ENCODE measurements at places on chromosomes 7 and 10.

- DNase-seq = no peak
Measured at GRCh38 chr7:6640246-6640721, 3.2 kb downstream of the ZNF316 start.

DNA sequence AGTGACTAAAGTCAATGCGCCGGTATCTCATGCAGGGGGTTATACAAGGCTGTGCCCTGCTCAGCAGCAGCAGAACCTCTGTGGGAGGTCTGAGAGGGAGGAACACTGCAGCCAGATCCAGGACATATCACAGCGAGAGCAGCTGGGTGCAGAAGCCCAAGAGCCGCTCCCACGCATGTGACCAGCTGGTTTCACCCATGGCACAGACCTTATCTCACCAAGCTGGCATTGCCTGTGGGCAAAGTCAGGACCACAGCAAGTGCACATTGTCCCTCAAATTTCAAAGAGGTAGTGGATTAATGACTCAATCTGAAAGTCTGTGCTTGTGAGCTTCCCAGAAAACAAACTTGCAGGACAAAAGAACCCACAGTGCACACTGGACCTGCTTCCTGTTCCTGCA is 31.6 kb upstream of the AKR1C1 start:
- no peak for DNase-seq

GRCh38 chr10:90885176-90885575 is 13.4 kb downstream of the RPP30 start:
- no peak for DNase-seq

GRCh38 chr10:122296363-122297120 is 25.4 kb downstream of the BTBD16 start:
- no peak for DNase-seq

GRCh38 chr10:44962870-44963738 is 3.5 kb downstream of the RASSF4 start:
- DNase-seq = no peak

- no peak for DNase-seq
Measured at GRCh38 chr10:103843854-103844570, 11.4 kb downstream of the SH3PXD2A start.

DNA sequence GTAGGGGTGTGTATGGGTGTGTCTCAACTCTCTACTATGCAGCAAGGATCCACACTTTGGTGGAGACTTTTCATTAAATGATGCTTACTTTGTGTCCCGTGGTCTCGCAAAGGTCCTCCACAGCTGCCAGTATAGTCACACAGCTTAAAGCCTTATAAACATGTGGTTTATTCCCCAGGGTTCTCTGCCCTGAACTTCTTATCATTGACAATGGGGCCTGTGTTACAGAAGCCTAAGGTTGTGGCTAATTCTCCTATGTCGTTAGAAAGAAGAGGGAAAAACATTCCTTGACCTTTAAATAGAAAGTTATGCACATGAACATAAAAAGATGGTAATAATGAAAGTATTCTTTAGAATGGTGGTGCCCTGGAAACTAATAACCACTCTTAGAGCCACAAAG is 201.4 kb downstream of the INHBA start:
- DNase-seq = no peak

- DNase-seq = no peak
Measured at GRCh38 chr10:93364966-93365365, 117.2 kb downstream of the MYOF start.

DNA sequence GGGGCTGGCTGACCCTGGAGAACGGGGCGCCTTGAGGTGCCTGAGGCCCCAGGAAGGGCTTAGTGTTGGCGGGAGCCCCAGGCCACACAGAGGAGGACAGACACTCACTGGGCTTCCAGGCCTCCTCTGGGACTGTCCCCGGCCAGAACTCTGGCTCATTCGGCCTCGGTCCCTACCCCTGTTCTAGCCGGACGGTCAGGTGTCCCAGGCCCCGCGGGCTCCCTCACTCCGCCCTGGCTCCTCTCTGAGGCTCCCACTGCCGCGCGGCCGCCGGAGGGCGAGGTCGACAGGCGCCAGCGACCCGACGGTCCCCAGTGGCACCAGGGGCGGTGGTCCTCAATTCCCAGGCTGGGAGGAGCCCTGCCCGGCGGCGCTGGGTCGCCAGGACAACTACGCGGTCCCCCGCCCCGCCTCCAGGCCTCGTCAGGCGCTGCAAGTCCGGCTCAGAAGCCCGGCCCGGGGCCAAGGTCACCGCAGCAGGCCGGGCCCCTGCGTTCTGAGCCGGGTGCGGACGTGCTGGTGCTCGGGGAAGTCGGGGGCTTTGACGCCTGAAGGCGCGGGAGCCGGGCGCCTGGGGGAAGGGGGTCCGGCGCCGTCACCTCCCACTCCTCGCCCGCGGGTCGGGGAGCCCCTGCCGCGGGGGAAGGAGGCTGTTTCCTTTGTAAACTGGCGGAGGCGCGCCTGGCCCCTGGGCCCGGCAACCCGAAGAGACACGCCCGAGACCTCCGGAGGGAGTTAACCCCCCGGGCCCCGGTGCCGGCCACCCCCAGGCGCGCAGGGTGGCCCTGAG is 1.1 kb upstream of the PWWP2B start:
- no peak for DNase-seq

GRCh38 chr7:139661903-139662302 is 115.9 kb downstream of the HIPK2 start:
- DNase-seq = no peak

DNA sequence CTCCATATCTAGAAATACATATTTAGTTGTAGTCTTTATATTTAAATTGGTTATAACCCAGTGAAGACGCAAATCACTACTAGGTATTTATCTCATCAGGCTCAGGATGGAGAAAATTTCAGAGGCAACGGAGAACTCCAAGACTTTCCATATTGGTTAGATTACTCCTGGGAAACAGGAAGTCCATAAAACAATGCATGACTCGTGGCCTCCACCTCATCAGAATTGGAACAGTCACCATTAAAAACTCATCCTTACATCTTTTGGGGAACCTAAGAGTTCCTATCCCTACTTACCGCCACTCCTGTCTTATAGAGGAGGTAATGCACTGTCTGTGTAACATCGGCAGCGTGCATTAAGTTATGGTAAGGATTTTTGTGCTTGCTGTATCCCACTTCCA is 177.6 kb downstream of the PPP1R17 start:
- DNase-seq = no peak

- DNase-seq = no peak
Measured at GRCh38 chr10:122740640-122741039, 41.0 kb upstream of the C10orf120 start.

DNA sequence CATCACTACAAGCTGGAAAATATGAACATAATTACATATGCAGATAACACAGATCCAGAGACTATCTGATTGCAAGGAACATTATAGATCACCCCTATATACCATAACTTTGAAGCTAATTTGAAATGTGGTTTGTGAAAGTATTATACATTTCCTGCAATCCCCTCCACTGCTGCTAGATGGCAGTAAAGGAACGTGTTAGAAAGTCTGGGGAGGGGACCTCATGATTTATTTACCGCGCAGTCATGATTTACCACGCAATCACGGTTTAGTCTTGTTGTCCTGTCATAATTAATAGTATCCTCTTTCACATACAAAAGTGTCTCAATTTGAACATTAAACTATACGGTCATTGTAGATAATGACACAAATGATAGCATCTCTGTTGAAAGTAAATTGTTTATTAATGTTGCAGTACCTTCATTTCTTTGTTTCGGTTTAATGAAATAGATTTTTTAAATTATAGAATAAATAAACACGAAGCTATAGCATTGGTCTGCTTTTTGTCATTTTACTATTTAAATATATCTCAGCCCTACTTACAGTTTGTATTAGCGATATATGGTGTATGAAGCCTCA is 145.3 kb upstream of the PRSS1 start:
- peak; percentile 45 for DNase-seq

Measured in stimulated activated CD4-positive, alpha-beta T cell treated with anti-CD3 and anti-CD28 coated beads, Interleukin-12 subunit alpha, Interleukin-12 subunit beta, amount 100 ng/mL, for 24 hours (primary cell).